T-helper 2 cell (primary cell): ENCODE measurements at places on chromosomes 5 and 9.
A peak's percentile ranks its signal among the peaks of the same experiment; 100 is the strongest.

- DNase-seq, result no peak
These were observed 45.2 kb downstream of the CYSTM1 start for GRCh38 chr5:140220032-140220697.

DNA sequence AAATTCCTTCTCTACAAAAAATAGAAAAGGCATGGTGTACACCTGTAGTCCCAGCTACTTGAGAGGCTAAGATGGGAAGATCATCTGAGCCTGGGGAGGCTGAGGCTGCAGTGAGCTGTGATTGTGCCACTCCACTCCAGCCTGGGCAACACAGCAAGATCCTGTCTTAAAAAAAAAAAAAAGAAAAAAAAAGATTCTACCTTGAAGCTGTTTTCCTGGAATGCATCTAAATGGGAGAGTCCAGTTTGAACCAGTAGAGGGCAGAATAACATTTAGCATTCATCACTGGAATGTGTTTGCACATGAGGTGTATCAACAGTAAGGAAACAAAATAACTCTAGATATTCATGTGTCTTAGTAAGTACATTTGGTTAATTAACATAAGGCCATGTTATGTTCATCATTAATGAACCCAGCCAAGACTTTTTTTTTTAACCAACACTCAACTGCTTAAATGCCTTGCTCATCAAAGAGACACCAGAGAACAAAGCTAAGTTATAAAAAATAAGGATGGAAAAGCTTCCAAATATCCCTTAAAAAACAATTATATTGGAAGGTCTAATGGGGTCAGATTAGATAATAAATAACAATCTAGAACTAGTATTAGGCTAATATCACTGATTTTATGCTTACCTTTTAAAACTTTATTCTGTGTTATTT is 16.1 kb downstream of the IFNE start:
- no peak for DNase-seq

GRCh38 chr9:95764533-95765319 is 110.8 kb upstream of the ERCC6L2 start:
- DNase-seq, result no peak

DNA sequence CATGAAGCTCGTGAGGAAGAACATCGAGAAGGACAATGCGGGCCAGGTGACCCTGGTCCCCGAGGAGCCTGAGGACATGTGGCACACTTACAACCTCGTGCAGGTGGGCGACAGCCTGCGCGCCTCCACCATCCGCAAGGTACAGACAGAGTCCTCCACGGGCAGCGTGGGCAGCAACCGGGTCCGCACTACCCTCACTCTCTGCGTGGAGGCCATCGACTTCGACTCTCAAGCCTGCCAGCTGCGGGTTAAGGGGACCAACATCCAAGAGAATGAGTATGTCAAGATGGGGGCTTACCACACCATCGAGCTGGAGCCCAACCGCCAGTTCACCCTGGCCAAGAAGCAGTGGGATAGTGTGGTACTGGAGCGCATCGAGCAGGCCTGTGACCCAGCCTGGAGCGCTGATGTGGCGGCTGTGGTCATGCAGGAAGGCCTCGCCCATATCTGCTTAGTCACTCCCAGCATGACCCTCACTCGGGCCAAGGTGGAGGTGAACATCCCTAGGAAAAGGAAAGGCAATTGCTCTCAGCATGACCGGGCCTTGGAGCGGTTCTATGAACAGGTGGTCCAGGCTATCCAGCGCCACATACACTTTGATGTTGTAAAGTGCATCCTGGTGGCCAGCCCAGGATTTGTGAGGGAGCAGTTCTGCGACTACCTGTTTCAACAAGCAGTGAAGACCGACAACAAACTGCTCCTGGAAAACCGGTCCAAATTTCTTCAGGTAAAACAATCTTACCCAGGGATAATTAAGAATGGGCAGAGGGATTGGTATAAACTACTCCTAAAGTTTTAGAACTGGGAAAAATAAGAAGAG is 12.9 kb downstream of the ITGA1 start:
- DNase-seq, result peak; percentile 10

DNA sequence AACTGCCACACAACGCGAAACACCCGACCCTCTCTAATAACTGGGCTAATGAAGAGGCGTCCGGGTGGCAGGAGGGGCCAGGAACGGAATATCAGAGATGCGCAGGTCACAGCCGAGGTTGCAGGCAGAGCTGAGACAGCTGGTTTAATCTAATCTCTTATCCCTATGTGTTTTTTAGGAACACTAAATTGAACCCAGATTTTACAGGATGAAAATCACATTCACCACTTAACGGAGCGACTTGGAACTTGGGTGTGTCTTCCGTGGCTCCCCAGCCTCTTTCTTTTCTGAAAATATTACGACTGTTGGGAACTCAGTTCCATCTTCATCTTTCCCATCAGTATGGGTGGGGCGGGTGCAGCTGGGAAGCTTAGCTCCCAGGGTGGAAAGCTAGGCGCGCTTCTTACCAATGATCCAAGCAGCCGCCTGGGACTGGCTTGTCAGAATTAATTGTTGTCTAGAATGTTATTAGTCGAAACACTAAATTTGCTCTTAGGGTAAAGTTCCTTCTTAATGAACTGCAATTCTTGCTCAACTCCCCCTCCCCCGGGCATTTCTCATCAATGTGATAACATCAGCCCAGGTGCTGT is 92.5 kb downstream of the IRX2 start:
- DNase-seq, result no peak
